H7 (cell line): ENCODE measurements at places on chromosomes 2 and 18.
A peak's percentile ranks its signal among the peaks of the same experiment; 100 is the strongest.

DNA sequence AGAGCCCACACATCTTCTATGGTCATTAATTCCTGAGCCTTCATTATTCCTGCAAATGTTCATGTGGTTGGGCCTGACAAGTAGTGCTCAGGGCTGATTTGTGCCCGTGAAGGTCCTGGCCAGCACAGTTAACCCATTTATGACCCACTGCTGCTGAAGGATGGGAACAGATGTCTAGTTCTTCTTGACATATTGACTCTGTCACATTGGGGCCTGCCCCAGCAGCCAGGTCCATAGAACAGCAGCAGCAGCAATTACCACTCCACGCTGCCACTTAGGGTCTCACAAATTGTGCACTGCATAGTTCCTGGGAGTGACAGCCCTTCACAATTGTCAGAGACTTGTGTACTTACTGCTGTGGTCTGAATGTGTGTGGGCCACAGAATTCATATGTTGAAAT is 442.3 kb upstream of the RGPD4 start:
- DNase-seq = no peak

GRCh38 chr18:53784253-53784652 is 440.2 kb downstream of the MBD2 start:
- DNase-seq = no peak

DNA sequence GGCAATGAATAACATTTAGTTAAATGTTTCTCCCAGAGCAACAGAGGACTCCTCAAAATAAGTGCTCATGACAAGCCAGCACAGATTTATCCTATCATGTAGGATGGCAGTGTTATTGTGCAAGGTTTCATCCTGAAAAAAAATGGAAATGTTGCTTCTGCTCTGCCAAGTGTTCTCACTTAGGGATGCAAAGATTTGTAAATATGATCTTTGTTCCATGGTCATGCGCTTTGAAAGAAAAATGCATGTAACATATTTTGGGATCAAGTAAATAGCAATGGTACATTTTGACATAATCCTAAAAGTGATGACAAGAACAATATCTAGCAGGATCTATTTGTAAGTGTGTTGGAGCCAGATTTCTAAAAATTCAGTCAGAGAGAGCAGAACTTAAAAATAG is 229.5 kb upstream of the CCDC150 start:
- no peak for DNase-seq

DNA sequence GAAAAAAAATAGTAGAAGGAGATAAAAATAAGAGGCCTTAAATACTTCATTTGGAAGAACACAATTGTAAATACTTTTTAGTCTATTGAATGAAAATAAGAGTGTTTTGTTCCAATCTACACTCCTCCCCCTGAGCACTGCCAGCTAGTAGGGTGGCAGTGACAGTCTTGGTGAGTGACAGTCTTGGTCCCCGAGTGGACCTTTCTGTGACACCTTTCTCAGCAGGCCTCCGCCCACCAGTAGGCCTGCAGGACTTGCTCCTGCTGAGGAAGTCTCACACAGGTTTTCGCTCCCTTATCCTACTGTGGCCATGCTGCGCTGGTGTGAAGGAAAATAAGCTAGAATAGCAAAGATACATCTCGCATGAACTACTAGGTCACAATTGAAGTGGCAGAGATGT is 666.8 kb downstream of the NR4A2 start:
- DNase-seq = no peak

GRCh38 chr18:45521777-45522176 is 93.5 kb upstream of the SLC14A2 start:
- no peak for DNase-seq

- no peak for DNase-seq
Measured at GRCh38 chr2:146814971-146815370, 1029.9 kb upstream of the ACVR2A start.

DNA sequence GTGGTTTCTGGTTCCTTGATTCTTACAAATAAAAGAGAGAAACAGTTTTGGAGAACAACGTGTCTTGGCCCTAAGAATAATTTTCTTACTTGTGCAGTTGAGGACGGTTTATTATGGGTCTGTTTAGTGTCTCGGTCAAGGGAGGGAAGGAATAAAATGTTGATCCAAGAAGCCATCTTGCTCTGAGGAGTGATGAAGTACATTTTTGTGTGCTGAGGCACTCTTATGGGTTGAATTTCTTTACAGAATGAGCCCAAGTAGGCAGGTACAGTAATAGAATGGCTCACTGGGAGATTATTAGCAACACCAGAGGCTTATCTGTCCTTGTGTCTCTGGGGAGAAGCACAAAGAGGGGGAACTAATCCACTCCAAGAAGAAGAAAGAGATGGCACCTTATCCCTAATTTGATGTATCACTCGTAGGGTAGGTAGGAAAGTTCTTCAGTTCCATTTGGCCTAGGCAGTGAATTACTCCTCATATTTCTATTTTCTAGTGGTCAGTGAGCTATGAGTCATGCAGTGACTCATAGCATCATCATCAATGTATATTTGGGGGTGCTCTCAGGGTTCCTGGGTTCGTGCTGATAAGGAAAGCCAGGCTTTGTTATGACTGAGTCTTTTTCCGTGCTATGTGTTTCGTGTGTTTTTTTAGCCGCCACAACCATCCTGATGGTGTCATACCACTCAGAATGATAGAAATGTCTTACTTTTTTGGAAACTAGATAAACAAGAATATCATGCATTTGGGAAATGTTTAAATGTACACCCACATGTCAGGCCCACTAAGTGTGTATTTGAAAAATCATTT is 250.1 kb upstream of the CTAGE1 start:
- no peak for DNase-seq

DNA sequence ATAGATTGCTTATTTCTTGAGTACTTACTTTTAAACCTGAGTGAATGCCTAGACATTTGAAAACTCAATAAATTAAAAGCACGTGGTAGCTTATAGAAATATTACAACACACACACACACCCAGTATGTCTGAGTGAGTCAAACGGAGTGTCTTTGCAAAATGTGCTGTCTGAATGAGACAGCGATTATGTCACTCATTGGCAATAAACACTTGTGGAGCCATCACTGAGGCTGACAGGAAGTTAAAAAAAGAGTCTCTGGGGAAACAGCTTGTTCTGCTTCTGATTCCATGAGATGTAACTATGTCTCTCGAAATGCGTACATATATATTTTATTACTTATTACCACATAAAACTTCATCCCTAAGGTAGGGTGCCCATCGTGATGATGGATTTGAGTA is 22.3 kb upstream of the VPS4B start:
- DNase-seq = no peak

DNA sequence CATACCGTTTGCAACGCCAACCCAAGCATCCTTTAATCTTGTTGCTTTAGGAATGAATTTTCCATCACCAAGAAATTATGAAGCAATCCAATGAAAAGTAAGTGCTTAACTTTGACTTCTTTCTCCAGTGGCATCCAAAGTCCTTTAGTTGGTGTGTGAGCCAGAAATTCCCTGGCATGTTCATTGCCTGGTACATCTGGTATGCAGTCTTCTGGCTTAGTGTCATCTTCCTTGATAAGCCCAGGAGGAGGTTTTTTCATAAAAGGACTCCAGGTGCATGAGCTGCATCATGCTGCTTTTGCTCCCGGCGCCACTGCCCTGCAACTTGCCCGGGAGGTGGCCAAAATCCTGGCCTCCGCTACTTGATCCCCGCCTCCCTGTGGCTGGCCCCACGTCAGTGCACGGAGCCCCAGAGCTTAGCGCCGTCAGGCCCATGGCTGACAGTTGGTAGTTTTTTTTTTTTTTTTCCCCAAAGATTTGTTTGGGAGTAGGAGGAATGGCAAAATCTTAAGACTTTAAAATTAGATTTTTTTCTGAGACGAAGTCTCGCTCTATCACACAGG is 58.7 kb downstream of the PUM2 start:
- peak; percentile 36 for DNase-seq

DNA sequence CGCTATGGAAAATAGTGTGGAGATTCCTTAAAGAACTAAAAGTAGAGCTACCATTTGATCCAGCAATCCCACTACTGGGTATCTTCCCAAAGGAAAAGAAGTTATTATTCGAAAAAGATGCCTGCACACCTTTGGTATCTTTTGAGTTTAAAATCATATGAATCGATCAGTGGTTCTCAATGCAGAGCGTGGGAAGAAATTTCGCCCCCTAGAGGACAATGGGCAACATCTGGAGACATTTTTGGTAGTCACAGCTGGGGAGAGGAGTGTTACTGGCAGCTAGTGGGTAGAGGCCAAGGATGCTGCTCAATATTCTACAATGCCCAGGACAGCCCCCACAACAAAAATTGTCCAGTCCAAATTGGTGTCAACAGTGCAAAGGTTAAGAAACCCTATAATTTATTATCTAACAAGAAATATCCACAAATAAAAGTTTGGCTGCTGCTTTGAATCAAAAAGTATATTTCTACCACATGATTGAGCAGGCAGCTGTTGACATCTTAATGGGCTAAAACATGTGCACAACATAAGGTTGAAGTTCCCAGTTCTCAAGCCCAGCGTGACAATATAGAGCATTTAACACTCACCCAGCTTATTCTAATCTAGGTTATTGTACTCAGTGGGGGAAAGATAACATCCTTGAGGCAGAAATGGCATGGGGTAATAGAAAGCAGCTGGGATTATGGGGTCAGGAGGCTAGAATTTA is 425.7 kb downstream of the LRATD1 start:
- peak; percentile 51 for DNase-seq

GRCh38 chr2:159108181-159108893 is 139.9 kb downstream of the TANC1 start:
- DNase-seq = no peak

GRCh38 chr2:25724756-25725155 is 51.4 kb upstream of the DTNB start:
- no peak for DNase-seq

DNA sequence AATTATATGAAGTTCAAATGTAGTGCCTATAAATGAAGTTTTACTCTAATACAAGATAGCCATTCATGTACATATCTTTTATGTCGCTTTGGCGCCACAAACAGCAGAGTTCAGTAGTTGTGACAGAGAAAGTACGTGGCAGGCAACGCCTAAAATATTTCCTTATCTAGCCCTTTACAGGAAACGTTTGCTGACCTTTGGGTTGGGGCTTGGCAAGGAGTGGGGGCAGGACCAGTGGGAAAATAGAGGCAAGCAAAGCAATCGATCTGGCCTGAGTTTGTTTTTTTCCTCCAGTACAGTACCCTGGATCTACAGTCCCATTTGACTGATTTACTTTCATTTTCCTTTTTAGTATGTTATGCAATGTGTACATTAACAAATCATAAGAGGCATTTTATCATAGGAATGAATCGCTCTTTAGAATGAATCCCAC is 13.1 kb downstream of the CCDC68 start:
- DNase-seq = no peak

- no peak for DNase-seq
Measured at GRCh38 chr2:188850786-188851185, 123.4 kb upstream of the COL3A1 start.

GRCh38 chr18:11147371-11147951 is 1.9 kb downstream of the PIEZO2 start:
- DNase-seq = peak; percentile 54

DNA sequence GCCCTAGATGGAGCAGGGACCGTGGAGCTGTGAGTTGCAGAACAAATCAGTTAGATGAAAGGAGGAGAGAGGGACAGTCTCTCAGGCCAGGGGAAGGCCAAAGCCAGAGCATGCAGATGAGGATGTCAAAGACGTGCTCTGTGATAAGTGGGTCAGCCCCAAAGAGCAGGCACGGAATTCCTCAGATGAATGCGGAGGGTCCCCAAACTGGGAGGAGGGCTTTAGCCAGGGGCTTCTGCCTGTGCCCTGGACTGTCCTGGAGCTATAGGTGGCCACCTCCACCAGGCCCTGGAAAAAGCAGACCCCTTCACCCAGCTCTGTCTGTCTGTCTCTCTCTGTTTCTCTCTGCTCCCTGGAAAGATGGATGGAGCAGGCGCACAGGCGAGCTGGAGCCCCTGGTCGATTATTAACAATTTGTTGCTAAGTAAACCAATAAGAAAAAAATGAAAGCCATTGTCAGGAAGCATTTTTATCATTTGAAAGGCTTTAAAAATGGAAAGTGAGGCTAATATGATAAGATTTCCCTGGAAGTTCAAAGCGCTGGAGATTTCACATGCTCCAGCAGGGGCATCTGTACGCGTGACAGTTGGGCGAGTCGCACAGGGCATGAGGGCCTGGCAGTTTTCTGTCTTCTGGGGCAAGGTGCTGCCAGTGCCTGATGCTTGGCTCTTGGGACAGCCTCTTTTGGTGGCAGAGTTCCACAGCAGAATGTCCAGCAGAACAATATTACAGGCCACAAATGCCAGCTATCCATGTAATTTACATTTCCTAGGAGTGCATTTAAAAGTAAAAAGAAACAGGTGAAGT is 241.0 kb downstream of the GLI2 start:
- DNase-seq = no peak

DNA sequence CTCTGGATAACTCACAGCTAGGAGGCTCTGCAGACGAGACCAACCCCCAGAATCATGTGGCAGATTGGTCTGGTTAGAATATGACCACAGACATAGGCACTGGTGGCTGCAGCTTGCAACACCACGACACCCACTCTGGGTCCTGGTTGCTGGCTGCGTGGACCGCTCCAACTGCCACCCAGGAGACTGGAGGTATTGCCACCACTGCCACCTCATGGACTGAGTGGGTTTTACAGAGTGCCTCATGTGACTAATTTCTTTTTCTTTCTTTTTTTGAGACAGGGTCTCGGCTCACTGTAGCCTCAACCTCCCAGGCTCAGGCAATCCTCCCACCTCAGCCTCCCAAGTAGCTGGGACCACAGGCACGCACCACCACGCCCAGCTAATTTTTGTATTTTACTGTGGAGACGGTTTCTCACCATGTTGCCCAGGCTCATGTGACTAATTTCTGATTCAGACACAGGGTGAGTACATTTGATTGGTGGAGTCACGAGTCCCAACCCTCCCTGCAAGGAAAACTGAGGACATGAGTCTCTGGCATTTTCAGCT is 29.9 kb upstream of the NT5DC4 start:
- peak; percentile 74 for DNase-seq

GRCh38 chr2:187900021-187900420 is 345.8 kb upstream of the TFPI start:
- no peak for DNase-seq

- DNase-seq = no peak
Measured at GRCh38 chr18:59229191-59229590, 9.2 kb downstream of the GRP start.

GRCh38 chr2:237977380-237977779 is 10.6 kb downstream of the UBE2F start:
- DNase-seq = no peak

DNA sequence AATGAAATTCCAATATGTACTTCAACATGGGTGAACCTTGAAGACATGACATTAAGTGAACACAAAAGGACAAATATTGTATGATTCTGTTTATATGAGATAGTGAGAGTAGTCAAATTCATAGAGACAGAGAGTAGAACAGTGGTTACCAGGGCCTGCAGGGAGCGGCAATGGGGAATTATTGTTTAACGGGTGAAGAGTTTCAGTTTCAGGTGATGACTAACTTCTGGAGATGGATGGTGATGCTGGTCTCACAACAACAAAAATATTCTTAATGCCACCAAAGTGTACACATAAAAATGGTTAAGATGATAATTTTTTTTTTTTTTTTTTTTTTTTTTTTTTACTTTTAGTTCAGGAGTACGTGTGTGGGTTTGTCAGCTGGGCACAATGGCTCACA is 109.4 kb upstream of the TMEM200C start:
- DNase-seq = no peak
